Renal pelvis (tissue), 12 donors: ENCODE measurements at places on chromosomes 16 and 17. TPM values are rescaled to one million over a fixed set of nuclear protein-coding genes. Genes with fewer than 3 reads are reported as not detected.

GRCh38 chr17:70116919-70117318 is 41.9 kb downstream of the KCNJ16 start:
- DNase-seq: no peak

GRCh38 chr17:37294888-37295287 is 80.9 kb upstream of the C17orf78 start:
- no peak for DNase-seq

DNA sequence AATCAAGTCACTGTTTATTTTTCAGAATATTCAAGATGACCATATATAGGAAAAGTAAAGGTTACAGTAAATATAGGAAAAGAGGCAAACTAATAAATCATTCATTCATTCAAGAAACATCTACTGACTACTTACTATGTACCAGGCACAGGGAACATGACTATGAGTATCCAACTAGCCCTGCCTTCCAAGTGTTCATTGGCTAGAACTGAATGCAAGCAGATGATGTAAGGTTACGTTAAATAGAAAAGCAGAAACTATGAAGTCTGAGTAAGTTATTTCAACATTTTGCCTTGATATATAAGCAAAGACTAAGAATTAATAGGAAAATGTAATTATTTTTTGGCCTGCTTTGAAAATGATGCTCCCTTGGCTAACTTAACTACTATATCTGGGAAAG is 36.7 kb downstream of the SPAG9 start:
- no peak for DNase-seq

DNA sequence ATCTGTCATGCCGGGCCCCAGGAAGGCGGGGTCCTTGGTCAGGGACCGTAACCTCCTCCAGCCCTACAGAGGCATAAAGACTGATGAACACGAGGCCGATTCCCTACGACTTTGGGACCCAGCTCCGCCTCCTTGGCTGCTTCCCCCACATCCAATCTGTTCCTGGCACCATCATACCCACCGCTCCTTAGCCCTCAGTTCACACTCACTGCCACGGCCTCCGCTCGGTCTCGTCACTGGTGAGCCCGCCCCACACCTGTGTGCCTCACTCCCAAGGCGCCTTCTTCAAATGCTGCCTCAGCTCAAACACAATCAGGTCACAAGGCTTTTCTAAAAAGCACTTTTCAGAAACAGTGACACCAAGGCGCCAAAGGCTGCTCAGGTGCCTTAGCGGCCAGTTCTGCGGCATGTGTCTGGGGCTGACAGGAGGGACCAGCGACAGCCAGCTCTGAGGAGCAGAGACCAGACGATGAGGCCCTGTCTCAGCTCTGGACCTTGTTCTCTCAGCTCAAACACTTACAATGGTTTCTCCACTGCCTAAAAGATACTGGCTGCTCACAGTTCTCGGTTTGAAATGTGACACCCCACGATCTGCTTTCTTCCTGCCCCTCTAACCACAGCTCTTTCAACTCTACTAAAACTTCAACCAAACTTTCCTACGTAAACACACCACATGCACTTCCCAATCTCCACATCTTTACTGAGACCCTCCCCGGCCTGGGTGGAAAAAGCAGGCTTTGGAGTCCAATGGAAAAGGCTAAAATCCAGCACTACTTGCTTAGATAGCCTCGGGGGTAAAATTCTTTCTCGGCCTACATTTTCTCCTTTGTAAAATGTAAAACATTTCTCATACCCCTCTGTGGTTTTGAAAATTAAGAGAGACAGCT is 33.2 kb downstream of the CYB5D2 start:
- DNase-seq: peak; percentile 73

GRCh38 chr16:57961538-57961937 is 9.4 kb downstream of the CNGB1 start:
- DNase-seq: no peak

GRCh38 chr17:78993241-78993956 is 13.7 kb upstream of the LGALS3BP start:
- no peak for DNase-seq

The KRTAP2-3 gene
- not detected for polyA plus RNA-seq

The PTGES3L gene
- polyA plus RNA-seq: 2.3 TPM

The TNFRSF17 gene
- not detected for polyA plus RNA-seq
